ENCODE measurements at places on chromosomes 6 and 20. TPM values are rescaled to one million over a fixed set of nuclear protein-coding genes. Genes with fewer than 3 reads are reported as not detected.
A peak's percentile ranks its signal among the peaks of the same experiment; 100 is the strongest.

Gene PRRC2A
- 23.8 TPM for polyA plus RNA-seq

DNA sequence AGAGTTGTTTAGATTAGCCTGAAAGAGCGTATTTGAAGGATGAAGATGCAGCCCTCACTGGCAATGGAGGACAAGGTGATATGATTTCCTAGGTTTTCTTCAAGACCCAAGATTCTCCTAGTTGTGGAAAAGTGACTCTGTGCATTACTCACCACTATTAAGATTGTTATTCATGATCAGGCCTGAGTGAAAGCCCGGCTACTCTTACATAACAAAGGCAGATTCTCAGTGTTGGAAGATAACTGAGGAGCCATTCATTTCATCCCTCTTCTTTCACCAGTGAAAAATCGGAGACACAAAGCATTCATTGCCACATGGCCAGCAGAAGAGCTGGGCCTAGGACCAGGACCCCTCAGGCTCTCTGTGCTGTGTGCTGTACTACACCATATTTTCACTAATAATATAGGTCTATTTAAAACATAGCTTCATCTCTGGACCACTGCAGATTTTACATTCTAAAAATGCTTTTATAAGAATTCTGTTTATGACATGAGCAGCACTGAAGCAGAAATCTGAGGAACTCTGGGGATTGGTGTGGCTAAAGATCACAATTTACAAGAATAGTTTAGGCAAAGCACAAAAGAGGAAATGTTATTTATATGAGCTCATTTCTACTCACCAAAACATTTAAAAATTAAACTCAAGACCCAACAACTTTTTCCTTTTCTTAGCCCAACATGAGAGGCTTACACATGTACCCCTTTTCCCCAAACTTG, 181.9 kb upstream of the CCN2 start:
- peak; percentile 79 for DNase-seq

DNA sequence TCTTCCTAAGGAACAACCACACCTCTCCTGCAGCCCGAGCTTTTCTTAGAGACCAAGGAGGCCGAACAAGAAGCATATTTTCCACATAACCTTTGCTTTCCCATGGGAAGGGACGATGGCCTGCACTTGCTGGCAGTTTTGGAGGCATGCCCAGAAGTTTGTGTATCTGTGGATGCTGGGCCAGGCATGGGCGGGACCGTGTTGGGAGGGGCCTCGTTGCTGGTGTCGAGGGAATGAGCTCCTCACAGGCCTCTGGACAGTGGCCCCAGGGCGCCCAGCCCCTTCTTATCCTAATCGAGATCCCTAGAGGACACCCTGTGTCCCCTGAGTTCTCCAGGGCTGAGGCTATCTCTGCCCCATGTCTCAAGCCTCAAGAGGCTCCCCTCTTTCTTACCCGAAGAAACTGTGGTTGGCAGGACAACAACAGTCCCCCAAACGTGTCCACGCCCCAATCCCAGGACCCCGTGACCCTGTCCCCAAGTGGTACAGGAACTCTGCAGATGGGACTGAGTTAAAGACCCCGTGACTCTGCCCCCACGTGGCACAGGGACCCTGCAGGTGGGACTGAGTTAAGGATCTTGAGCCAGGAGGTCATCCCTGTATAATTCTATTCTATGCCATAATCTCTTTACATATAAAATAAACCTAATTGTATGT, 99.5 kb upstream of the BHLHE23 start:
- DNase-seq: no peak

Gene NNAT
- polyA plus RNA-seq: not detected

- no peak for DNase-seq
Measured at GRCh38 chr6:132650429-132650828, 8.6 kb downstream of the TAAR1 start.

DNA sequence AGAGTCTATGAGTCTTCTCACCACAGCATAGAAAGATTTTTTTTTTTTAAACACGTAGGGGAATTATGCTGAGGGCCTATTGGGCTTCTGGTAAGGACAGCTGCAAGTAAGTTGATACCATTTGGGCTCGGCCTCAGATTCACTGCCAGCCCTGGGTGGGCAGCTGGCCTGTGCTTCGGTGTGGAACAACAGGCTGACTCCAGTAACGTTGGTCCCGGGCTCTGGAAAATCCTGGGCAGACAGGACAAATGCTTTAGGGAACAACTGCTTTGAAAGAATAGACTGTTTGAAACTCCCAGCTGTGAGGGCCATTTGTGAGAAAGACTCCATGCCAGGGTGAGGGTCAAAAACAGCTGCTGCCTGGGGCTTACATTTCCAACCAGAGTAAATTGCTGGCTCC, 366.5 kb downstream of the QKI start:
- no peak for DNase-seq

GRCh38 chr6:53238311-53238710, 89.7 kb upstream of the GCM1 start:
- no peak for DNase-seq

DNA sequence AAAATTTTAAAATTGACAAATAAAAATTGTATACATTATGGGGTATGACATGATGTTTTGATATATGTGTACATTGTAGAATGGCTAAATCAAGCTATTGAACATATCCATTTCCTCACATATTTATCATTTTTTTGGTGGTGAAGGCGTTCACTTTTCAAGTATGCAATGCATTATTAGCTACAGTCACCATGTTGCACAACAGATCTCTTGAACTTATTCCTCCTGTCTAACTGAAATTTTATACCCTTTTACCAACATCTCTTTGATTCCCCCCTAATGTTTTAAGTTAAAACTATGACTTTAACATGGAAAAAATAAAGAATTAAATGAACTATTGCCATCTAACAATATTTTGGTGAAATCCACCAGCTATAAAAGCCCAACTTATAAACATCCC, 65.2 kb upstream of the UST start:
- no peak for DNase-seq

DNA sequence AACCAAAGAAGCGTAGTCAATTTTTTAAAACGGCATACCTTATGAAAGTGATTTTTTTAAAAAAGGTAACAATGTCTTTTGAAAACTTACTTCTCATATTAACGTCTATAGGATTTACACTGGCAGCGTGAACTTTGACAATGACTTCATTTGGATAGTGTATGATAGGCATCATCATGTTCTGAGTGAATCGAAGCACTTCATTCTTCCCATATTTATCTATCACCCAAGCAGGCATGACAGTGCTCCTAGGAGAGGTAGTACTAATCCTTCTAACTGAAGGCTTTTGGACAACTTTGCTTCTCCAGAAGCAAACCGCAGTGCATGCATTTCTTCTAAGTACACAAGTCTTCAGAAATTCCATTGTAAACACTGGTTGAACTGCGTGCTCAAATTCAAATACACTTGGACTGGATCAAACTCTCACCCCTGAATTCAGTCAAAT, 618 bp downstream of the RTN4IP1 start:
- DNase-seq: no peak

Gene PTPRT
- not detected for polyA plus RNA-seq

GRCh38 chr6:131419702-131420101, 153.3 kb upstream of the ARG1 start:
- no peak for DNase-seq

GRCh38 chr6:130069485-130069884, 51.1 kb downstream of the L3MBTL3 start:
- DNase-seq: no peak

GRCh38 chr6:169096388-169096787, 157.3 kb downstream of the THBS2 start:
- no peak for DNase-seq

- no peak for DNase-seq
Measured at GRCh38 chr6:112296694-112297093, 42.3 kb upstream of the LAMA4 start.

DNA sequence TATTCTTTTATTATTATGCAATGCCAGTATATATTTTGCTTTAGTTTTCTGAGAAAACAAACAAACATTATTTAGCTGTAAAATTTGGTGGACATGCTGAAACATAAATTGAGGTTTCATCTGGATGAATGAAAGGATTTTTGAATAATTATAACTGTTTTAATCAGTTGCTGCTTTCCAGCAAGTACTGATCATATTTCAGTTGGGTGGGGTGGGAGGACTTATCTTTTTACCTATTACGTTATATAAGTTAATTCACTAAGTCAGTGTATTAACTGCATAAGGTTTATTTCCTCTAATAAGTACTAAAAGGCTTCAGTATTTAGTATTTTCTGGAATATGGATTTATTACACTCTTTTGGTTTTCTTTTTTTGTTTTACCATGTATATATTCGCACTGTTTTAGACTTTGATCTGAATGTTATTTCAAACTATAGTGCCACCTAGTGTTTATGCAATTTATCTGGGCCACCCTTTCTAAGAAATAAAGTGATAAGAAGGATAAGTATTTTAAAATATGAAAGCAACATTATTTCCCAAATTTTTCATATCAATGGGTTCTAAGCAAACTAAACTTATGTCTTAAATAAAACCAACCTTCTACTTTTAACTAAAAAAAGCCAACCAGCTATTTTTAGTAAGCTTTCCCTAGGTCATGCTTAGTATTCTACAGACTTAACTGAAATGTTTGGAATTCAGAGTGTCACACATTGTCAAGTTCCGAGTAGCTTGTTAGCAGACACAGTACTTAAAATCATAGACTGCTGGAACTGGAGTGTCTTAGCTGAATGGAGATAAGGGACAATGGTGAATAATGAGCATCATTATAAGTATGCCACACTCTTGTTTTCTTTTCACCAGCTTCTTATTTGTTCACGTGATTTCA, 105.4 kb upstream of the MCHR2 start:
- DNase-seq: no peak

Gene CNR1
- polyA plus RNA-seq: not detected

DNA sequence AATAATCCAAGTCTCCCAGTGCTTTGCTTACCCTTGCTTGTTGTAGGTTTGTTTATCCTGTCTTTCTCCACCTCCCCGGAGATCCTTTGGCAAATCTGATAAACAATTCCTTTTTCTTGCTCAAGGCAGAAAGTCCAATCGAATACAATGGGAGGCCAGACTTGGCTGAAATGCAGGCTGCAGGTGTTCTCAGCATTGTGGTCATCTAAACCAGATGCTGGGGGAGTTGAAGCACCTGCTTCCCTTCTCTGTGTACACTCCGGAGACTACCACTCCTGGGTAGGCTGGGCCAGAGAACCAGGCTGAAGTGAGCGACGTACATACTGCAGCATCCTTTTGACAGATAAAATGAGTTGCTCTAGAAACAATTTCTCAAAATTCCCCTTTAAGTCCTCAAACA, 82.6 kb upstream of the PREP start:
- DNase-seq: no peak

GRCh38 chr6:107489636-107490565, at the start of gene SOBP:
Gene SOBP (plus strand): TSS chr6:107490117. CDS start chr6:107490617, 500 bp downstream.
- DNase-seq: no peak
